Hematopoietic multipotent progenitor cell treated with erythropoietin and hydrocortisone succinate and interleukin-3 and kit ligand, for 8 days (in vitro differentiated cells): ENCODE measurements at places on chromosomes 7 and 10.

GRCh38 chr10:122084286-122085041 lies 95.5 kb downstream of the TACC2 start:
- no peak for DNase-seq

- DNase-seq: no peak
Measured at GRCh38 chr7:131603932-131604331, 47.5 kb upstream of the PODXL start.

GRCh38 chr7:76303202-76304147 lies 1.0 kb downstream of the HSPB1 start:
- DNase-seq: peak; percentile 92

DNA sequence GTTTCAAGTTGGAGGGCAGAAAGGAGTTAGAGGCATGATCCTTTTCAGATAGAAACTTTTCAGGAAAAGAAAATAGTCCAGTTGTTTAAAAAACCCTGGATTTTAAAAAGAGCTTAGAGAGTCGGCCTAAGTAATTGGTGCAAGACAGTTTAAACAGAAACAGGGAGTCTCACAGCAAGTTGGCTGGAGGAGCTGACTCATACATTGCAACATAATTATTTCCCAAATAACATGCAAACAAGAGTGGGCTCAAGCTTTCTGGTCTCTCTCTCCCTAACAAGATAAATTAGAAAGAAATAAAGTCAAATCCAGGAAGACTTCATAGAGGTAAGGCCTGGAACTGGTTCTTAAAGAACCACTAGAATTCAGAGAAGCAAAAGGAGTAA lies 100.3 kb upstream of the AGBL3 start:
- no peak for DNase-seq

DNA sequence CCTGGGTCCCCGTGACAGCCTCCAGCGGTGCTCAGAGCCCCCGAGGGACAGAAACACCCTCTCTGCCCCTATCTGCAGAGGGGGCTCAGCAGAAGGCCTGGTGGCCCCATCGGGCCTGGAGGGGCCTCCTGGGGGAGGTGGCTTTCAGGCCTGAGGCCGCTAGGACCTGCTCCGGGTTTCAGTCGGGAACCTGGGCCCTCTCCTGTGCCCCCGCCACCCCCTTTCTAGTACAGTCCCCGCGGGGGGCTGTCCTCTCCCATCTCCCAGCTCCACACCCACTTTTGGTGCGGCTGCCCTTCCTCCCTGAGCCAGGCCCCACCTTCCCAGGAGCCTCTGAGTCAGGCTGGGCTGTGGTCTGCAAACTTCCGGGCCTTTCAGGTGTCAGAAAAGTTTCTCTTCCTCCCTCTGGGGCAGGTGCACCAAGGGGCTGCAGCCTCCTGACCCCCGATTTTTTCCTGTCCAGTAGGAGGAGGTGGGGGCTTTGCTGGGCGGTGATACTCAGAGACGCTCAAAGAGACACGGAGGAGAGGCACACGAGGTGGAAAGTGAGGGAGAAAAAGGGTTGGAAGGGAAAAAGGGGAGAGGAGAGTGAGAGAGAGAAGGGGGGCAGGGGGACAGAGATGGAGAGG lies 692 bp downstream of the CARD11 start:
- DNase-seq: peak; percentile 9

DNA sequence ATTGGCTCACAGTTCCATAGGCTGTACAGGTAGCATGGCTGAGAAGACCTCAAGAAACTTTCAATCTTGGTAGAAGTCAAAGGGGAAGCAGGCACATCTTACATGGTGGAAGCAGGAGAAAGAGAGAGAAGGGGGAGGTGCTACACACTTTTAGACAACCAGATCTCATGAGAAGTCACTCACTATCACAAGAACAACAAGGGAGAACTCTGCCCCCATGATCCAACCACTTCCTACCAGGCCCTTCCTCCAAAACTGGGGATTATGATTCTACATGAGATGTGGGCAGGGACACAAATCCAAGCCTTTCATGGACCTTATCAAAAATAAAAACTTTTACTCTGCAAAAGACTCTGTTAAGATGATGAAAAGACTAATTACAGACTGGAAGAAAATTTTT lies 183.2 kb upstream of the TRIM24 start:
- DNase-seq: no peak

DNA sequence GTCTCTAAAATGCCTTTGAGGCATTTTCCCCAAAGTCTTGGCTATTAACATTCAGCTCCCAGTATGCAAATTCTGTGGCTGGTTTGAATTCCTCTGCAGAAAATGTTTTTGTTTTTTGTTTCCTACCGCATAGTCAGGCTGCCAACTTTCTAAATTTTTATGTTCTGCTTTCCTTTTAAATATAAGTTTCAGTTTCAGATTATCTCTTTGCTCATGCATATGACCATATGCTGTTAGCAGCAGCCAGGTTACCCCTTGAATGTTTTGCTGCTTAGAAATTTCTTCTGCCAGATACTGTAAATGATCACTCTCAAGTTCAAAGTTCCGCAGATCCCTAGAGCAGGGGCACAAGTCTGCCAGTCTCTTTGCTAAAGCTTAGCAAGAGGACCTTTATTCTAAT lies 96.9 kb downstream of the PLPP4 start:
- DNase-seq: no peak

GRCh38 chr10:103467406-103467805 lies 8.7 kb upstream of the CALHM1 start:
- DNase-seq: no peak
